ENCODE measurements at places on chromosomes 1 and 21.

- DNase-seq, result no peak
These were observed 19.5 kb upstream of the IFNAR1 start for GRCh38 chr21:33305344-33305671.

- DNase-seq, result no peak
These were observed 1.5 kb upstream of the LIX1L start for GRCh38 chr1:145959333-145959732.

- DNase-seq, result no peak
These were observed 137.2 kb downstream of the LRIG2 start for GRCh38 chr1:113210248-113210647.

GRCh38 chr21:39397646-39398385, 47.8 kb downstream of the LCA5L start:
- no peak for DNase-seq

DNA sequence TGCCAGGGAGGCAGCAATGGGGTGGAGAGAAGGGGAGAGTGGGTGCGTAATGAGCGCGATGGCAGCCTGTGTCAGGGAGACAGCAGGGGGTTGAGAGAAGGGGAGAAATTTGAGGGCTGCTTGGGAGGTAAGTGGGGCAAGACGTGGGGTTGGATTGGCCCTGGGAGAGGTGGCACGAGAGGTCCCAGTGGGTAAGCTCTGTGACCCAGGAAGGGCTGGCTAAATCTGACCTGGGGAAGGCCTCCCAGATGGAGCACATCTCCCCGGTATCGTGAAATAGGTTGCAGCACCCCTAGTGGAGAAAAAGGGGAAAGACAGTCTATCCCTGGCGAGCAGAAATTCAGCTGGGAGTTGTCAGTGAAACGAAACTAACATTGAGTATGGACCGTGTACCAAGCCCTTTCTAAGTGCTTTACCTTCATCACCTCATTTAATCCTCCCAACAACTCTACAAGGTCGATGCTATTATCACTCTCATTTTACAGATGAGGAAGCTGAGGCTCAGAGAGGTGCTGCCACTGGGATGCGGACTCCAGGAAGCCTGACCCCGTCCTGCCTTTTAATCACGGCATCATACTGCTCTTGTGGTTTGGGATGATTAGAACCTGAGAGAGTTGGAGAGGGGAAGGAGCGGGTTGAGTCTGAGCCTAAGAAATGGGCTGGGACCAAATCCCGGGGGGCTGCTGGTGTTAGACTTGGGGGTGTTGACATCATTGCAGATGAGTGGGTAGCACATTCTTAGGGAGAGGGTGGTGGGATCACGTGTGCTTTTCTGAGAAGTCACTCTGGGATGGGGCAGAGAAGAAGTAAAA, 56.6 kb upstream of the RPL11 start:
- peak; percentile 84 for DNase-seq

DNA sequence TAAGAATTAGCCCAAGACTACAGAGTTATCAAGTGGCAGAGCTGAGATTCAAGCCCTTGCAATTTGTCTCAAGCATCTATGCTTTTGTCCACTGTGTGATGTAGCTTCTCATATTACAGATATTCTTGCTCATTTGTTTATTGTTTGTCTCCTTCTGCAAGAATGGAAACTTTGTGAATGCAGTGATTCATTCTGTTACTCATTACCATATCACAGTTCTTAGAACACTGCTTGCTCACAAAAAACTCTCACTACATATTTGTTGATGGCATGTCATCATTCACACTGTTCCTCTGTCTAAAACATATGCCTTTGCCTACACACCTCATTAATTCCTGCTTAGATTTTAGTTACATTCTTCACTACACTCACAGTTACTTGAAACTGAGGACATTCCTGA, 1198.9 kb downstream of the PLA2G4A start:
- DNase-seq, result peak; percentile 91

GRCh38 chr1:219544163-219544846, 68.6 kb downstream of the ZC3H11B start:
- peak; percentile 41 for DNase-seq

GRCh38 chr1:169550294-169550693, 36.0 kb downstream of the F5 start:
- DNase-seq, result peak; percentile 77

DNA sequence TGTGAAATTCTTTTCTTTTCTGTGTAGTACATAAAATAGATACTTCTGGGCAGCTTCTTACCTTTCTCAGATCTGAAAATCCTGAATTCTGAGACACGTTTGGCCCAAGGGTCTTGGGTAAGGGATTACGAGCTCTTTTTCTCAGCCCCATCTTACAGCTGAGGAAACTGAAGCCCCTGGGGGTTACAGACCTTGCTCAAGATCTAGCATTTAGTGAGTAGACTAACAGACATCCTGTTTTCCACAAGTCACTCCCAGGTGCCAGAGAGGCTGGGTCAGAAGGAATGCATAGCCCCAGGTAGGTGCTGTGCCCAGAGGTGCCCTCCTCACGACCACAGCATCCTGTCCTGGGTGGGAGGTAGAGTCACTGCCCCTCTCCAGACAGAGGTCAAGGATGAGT, 13.2 kb upstream of the CREG1 start:
- DNase-seq, result no peak

DNA sequence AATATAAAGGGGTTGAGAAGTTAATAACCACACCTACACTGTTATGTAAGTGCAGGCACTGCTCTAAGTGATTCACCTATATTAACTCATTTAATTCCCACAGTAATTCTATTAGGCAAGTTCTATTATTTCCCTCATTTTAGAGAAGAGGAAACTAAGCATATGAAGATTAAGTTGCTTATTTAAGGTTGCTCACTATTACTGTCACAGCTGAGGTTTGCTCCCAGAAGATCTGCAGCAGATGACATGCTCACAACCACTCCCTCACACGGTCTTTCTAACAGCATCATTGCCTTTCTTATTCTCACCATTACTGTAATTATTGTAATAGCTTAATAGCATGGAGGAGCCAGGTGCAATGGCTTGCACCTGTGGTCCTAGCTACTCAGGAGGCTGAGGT, 196.4 kb upstream of the GREM2 start:
- DNase-seq, result no peak

DNA sequence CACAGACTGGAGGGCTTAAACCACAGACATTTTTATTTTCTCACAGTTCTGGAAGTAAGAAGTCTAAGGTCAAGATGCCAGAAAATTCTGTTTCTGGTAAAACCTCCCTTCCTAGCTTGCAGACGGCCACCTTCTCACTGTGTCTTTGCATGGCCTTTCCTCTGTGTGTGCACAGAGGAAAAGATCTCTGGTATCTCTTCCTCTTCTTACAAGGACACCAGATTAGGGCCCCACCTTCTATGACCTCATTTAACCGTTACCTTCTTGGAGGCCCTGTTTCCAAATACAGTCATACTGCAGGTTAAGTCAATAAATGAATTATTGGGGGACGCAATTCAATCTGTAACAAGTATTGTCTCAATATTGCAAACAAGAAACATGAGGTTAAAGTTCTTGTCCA, 63.0 kb upstream of the PRDX6 start:
- no peak for DNase-seq

DNA sequence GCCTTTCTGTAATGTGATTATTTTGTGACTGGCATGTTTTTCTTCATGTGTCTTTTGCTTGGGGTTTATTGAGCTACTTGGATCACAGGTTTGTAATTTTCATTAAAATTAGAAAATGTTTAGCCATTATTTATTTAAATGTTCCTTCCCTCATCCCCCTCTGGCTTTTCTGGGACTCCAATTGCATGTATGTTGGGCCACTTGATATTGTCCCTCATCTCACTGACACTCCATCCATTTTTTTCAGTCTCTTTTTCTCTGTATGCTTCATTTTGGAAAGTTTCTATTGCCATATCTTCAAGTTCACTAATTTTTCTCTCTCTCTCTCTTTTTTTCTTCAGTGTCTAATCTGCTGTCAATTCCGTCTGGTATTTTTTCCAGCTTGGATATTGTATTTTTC, 390.1 kb downstream of the PRDM2 start:
- no peak for DNase-seq

- no peak for DNase-seq
These were observed 30.5 kb downstream of the SLC30A1 start for GRCh38 chr1:211548321-211549091.

GRCh38 chr1:94646141-94646643, 104.6 kb upstream of the F3 start:
- peak; percentile 76 for DNase-seq

GRCh38 chr1:20660847-20661206, 342 bp downstream of the DDOST start:
- no peak for DNase-seq

- no peak for DNase-seq
These were observed 146.1 kb upstream of the CSF3R start for GRCh38 chr1:36628804-36629203.

DNA sequence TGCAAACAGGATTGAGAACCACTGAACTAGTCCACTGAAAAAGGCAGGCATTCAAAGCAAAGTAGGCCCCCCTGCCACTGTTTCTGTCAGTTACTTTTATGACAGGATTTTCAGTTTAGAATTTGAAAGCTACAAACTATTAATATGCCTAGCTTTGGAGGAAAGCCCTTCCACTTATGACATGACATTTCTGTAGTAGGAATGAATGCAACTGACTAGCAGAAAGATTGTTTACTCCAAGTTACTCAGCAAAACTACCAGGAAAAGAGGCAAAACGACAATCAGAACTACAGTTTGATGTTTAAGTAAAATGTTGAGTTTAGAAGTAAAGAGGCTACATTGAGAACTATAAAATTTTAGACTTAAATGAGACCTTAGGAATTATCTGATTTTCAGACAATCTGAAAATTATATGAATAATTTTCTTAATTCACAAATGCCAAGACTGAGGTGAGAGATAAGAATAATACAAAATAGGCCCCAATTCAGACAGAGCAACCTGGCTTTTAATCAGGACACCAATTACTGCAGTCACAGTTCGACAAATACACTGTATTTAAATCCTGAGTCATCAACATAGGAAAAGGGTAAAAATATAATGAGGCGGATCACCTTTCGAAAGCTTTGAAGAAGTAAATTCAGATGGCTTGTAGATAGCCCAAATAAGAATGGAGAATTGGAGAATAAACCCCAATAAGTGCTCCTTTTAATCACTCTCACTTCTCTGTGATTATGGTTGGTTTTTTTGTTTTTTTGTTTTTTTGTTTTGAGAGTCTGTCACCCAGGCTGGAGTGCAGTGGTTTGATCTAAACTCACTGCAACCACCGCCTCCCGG, 2.2 kb downstream of the PRKAB2 start:
- no peak for DNase-seq

GRCh38 chr21:45498646-45499000, 43.6 kb downstream of the SLC19A1 start:
- no peak for DNase-seq

DNA sequence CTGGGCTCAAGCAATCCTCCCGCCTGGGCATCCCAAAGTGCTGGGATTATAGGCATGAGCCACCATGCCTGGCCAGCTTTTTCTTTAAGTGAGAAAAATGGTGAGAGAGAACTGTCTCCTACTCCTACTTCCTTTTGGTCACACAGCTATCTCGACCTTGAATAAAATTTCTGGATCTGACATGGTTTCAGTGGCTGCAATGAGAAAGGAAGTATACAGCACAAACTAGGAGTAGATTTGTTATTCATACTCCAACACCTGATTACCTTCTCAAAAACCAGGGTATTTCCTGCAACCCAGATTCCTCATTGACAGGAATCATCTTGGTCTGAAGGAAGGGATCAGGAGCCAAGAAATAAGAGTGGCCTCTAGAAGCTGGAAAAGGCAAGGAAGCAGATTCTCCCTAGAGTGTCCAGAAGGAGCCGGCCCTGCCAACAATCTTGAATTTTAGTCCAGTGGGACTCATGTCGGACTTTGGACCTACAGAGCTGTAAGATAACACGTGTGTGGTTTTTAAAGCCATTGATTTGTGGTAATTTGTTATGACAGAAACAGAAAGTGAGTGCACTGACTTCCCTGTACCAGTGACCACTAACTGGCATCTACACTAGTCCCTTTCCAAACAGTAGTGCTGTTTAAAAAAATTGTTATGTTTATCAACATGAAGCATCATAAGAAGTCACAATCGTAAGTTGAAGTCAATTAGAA, 516.6 kb downstream of the SMYD3 start:
- DNase-seq, result no peak

DNA sequence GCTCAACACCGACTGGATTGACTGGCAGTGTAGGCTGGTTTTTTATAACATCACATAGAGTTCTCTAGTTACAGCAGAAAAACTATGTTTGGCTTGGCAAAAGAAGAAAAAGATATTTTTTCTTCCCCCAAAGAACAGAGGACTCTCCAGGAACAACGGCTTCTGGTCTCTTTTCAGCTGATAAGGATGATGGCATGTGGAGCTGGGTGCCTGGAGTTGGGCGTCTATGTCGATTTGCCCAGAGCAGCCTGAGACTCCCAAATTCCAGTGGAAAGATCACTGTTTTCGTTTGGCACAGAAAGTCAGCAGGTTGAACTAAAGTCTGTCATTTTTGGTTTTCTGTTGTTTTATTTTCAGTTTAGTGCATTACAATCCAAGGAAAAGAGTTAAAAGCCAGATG, 91.1 kb downstream of the SMYD2 start:
- peak; percentile 37 for DNase-seq

DNA sequence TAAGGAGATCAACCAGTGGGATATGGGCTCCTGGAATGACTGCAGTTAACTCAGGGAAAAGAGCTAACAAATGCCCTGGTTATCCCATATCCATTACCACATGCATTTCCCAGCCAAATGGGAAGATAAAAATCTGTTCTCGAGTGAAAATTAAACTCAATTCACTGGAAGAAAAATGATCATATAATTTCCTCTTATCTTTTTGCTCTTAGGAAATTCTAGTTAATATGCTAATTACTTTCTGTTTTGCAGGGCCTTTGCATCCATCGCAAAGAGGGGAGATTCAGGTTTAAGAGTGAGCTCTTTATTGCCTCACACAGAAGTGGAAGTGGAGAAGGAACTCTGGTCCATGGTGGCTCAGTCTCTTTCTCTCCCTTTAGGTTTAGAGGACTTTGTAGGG, 3.9 kb upstream of the IL24 start:
- DNase-seq, result no peak

GRCh38 chr1:236608930-236609726, 4.8 kb upstream of the HEATR1 start:
- peak; percentile 81 for DNase-seq
